ENCODE measurements at places on chromosomes 11 and 22. TPM values are rescaled to one million over a fixed set of nuclear protein-coding genes. Genes with fewer than 3 reads are reported as not detected.

The XKR3 gene
- not detected for total RNA-seq

The C22orf31 gene
- total RNA-seq, result not detected

The BACE1 gene
- 1.6 TPM for total RNA-seq

The OR2D2 gene
- total RNA-seq, result not detected

The PKDREJ gene
- total RNA-seq, result not detected

The NUP50 gene
- total RNA-seq, result 158 TPM

The MS4A14 gene
- not detected for total RNA-seq

The OR2AG2 gene
- not detected for total RNA-seq

The USP2 gene
- 1.1 TPM for total RNA-seq

The OR8G1 gene
- not detected for total RNA-seq

The GRK3 gene
- 15.4 TPM for total RNA-seq

The LRRC56 gene
- 2.1 TPM for total RNA-seq

The SCGB1D2 gene
- total RNA-seq, result not detected

The KIRREL3 gene
- total RNA-seq, result not detected

The MS4A12 gene
- not detected for total RNA-seq

The KRTAP5-1 gene
- total RNA-seq, result not detected

The SLC22A6 gene
- not detected for total RNA-seq

The SPON1 gene
- 0.08 TPM for total RNA-seq

The CYB5R2 gene
- 3.8 TPM for total RNA-seq

The EIF4G2 gene
- total RNA-seq, result 1,459 TPM

The HBG2 gene
- not detected for total RNA-seq

The RFPL2 gene
- total RNA-seq, result not detected

The LMF2 gene
- 78.4 TPM for total RNA-seq

The PHETA2 gene
- 3.2 TPM for total RNA-seq

The OR52A1 gene
- not detected for total RNA-seq

The CCDC87 gene
- 0.13 TPM for total RNA-seq

The DEFB108B gene
- not detected for total RNA-seq

The PANX3 gene
- not detected for total RNA-seq

The DMC1 gene
- 14.4 TPM for total RNA-seq

The NELL1 gene
- total RNA-seq, result not detected

The KLHL22 gene
- 13.9 TPM for total RNA-seq

The ACTN3 gene
- total RNA-seq, result 0.08 TPM

The P4HA3 gene
- total RNA-seq, result not detected

The PGGHG gene
- 84.3 TPM for total RNA-seq

The OR5D16 gene
- total RNA-seq, result not detected

The THAP12 gene
- 64.0 TPM for total RNA-seq

The MUC6 gene
- not detected for total RNA-seq

The DDT gene
- 110 TPM for total RNA-seq

The KRTAP5-2 gene
- not detected for total RNA-seq

The RAC2 gene
- 521 TPM for total RNA-seq

The CRYAB gene
- not detected for total RNA-seq

The MMP7 gene
- total RNA-seq, result not detected

The DDIAS gene
- 30.0 TPM for total RNA-seq

The AMBRA1 gene
- total RNA-seq, result 28.7 TPM

The TMPRSS4 gene
- total RNA-seq, result not detected

The APOBEC3F gene
- total RNA-seq, result 30.0 TPM

The TCN1 gene
- not detected for total RNA-seq

The PDGFD gene
- total RNA-seq, result 0.11 TPM

The TMEM184B gene
- total RNA-seq, result 30.5 TPM
